ENCODE measurements at places on chromosomes 4 and X. TPM values are rescaled to one million over a fixed set of nuclear protein-coding genes. Genes with fewer than 3 reads are reported as not detected.

ASMT gene
- 1.0 TPM for polyA plus RNA-seq

HTN3 gene
- polyA plus RNA-seq = not detected

ARHGAP36 gene
- polyA plus RNA-seq = not detected

ITIH6 gene
- not detected for polyA plus RNA-seq

DDX3X gene
- 256 TPM for polyA plus RNA-seq

WNK3 gene
- polyA plus RNA-seq = 0.13 TPM

TRPC5OS gene
- not detected for polyA plus RNA-seq

NFXL1 gene
- 8.8 TPM for polyA plus RNA-seq

GRCh38 chr4:186236126-186236525 is 8.8 kb downstream of the KLKB1 start:
- DNase-seq = no peak
- H3K4me3 ChIP-seq = no peak overlapping the region
- H3K4me1 ChIP-seq = no peaks in the 10 kb centered on the region
- H3K27ac ChIP-seq = no peak overlapping the region
- no peaks in the 10 kb centered on the region for H3K36me3 ChIP-seq
- no peaks in the 10 kb centered on the region for H3K27me3 ChIP-seq

DNA sequence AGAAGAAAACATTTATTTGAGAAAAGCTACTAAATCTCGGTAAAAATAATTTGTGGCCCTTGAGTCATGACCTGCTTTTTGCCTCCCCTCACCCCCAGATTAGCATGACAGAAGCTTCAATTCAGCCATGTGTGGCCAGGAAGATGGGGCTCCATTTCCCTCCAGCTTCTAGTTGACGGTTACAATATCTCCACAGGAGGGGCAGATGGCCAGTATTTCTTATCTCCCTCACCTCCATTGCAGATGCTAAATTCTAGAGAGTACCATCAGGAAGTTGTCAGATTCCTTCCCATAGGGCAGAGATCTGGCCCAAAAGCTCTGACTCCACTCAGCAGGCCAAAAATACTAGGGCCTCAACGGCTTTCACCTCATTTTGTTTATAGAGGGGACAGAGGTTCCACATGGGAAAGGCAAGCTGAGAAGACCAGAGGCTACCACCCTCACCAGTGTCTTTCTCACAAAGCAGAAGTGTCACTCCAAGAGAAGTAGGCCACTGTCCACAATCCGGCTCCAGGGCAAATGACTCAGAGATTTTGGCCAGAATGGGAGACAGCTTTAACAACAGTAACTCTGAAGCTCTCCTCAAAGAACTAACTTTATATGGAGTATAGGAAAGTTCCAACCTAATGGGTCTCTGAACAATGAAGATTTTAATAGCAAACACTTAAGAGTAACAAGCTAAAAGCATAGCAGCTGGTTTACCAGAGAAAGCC is 108.3 kb downstream of the TBC1D19 start:
- no peaks in the 10 kb centered on the region for H3K4me1 ChIP-seq
- no peak overlapping the region for H3K27ac ChIP-seq
- no peaks in the 10 kb centered on the region for H3K27me3 ChIP-seq
- no peaks in the 10 kb centered on the region for H3K36me3 ChIP-seq

DNA sequence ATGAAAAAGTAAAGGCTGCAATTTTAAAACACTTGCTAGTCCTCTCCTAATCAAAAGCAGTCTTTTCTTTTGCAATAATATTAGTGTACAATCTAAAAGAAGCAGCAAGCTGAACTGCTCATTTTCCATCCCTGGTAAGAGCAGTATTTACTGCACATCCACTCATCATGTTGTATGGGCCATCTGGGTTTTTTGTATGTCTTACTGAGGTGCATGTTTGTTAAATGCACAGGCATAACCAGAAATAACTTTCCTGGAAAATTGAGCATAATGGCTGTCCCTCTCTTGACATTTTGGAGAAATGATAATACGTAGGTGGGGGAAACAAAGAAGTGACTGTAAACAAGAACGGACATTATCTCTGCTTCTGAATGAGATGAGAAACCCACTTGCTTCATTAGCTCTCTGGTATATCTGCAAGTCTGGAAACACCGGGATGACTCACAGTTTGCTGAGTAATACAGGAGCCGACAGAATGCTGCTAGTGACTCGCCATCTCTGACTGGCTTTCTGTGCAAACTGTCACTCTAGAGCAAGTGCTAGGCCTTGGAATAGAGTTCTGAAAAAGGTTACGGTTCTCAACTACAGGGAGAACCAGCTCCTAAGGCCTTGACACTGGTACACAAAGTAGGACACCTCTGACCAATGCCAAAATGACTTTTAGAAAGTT is 85.7 kb upstream of the MTM1 start:
- H3K27me3 ChIP-seq = no peaks in the 10 kb centered on the region
- H3K27ac ChIP-seq = no peak overlapping the region
- H3K36me3 ChIP-seq = no peaks in the 10 kb centered on the region
- peaks cover 43% of the 10 kb centered on the region for H3K4me1 ChIP-seq
- H3K4me3 ChIP-seq = no peak overlapping the region
- no peak for DNase-seq

DNA sequence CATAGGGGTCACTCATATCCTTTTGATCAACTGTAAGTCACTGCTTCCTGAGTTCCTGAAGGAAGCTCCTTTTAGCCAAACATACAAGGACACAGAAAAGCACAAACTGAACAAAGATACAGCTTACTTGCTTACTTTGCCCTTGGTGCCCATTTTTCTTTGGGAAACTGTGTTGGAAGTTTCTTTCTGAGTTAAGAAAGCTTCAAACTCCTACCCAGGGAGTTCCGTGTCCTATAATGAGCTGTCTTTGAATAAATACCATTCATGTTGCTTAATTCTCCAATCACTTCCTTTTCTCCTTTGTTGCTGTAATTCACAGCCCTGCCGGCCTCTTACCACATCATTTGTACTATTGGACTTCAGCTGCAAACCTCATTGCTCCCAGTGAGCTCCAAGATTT is at the start of gene ADH4:
Gene ADH4 (minus strand): TSS at position 228 of the 400 bp plus-strand sequence. CDS start 75 bp downstream, at position 153.
- H3K27me3 ChIP-seq = no peaks in the 10 kb centered on the region
- no peak within 1 kb of the TSS for H3K27ac ChIP-seq
- DNase-seq = no peak
- H3K4me3 ChIP-seq = no peak within 1 kb of the TSS

- no peaks in the 10 kb centered on the region for H3K27me3 ChIP-seq
- no peak for DNase-seq
- H3K36me3 ChIP-seq = no peaks in the 10 kb centered on the region
Measured at GRCh38 chr4:87209696-87210095, 10.7 kb downstream of the KLHL8 start.

- H3K27me3 ChIP-seq = no peaks in the 10 kb centered on the region
- no peak overlapping the region for H3K4me3 ChIP-seq
- H3K27ac ChIP-seq = no peak overlapping the region
- no peak for DNase-seq
- no peaks in the 10 kb centered on the region for H3K36me3 ChIP-seq
Measured at GRCh38 chrX:9635803-9636202, 129.8 kb downstream of the GPR143 start.

GRCh38 chr4:33592701-33593100 is 2651.6 kb downstream of the ARAP2 start:
- H3K27me3 ChIP-seq = no peaks in the 10 kb centered on the region
- no peaks in the 10 kb centered on the region for H3K4me1 ChIP-seq
- no peak overlapping the region for H3K4me3 ChIP-seq
- DNase-seq = no peak
- H3K36me3 ChIP-seq = no peaks in the 10 kb centered on the region

GRCh38 chrX:39096599-39096998 is 295.3 kb downstream of the MID1IP1 start:
- no peaks in the 10 kb centered on the region for H3K4me1 ChIP-seq
- no peaks in the 10 kb centered on the region for H3K27me3 ChIP-seq
- DNase-seq = no peak

GRCh38 chrX:109890910-109891502 is 111.9 kb upstream of the TMEM164 start:
- no peaks in the 10 kb centered on the region for H3K27me3 ChIP-seq
- DNase-seq = peak; percentile 37
- H3K4me1 ChIP-seq = no peaks in the 10 kb centered on the region
- H3K36me3 ChIP-seq = no peaks in the 10 kb centered on the region

DNA sequence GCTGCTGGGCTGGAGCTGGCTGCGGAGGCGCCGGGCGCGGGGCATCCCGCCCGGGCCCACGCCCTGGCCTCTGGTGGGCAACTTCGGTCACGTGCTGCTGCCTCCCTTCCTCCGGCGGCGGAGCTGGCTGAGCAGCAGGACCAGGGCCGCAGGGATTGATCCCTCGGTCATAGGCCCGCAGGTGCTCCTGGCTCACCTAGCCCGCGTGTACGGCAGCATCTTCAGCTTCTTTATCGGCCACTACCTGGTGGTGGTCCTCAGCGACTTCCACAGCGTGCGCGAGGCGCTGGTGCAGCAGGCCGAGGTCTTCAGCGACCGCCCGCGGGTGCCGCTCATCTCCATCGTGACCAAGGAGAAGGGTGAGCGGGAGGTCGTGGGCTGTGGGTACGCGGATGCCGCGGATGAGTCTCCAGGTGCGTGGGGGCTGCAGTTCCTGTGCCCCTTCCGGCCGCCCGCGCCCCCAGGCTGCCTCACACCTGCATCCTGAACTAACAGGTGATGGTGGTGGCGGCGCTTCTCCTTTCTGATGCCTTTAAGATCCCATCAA is 499 bp downstream of the CYP2U1 start:
- peak overlapping the region; percentile 52 for H3K27ac ChIP-seq
- peaks cover 18% of the 10 kb centered on the region for H3K4me1 ChIP-seq
- no peaks in the 10 kb centered on the region for H3K36me3 ChIP-seq
- no peaks in the 10 kb centered on the region for H3K27me3 ChIP-seq
- no peak for DNase-seq

GRCh38 chr4:140937866-140938265 is 181.7 kb upstream of the TBC1D9 start:
- no peaks in the 10 kb centered on the region for H3K27me3 ChIP-seq
- no peak overlapping the region for H3K27ac ChIP-seq
- no peaks in the 10 kb centered on the region for H3K4me1 ChIP-seq
- DNase-seq = no peak
- H3K36me3 ChIP-seq = no peaks in the 10 kb centered on the region

- no peaks in the 10 kb centered on the region for H3K36me3 ChIP-seq
- no peak overlapping the region for H3K4me3 ChIP-seq
- no peak overlapping the region for H3K27ac ChIP-seq
Measured at GRCh38 chr4:124642846-124643245, 69.7 kb downstream of the ANKRD50 start.

DNA sequence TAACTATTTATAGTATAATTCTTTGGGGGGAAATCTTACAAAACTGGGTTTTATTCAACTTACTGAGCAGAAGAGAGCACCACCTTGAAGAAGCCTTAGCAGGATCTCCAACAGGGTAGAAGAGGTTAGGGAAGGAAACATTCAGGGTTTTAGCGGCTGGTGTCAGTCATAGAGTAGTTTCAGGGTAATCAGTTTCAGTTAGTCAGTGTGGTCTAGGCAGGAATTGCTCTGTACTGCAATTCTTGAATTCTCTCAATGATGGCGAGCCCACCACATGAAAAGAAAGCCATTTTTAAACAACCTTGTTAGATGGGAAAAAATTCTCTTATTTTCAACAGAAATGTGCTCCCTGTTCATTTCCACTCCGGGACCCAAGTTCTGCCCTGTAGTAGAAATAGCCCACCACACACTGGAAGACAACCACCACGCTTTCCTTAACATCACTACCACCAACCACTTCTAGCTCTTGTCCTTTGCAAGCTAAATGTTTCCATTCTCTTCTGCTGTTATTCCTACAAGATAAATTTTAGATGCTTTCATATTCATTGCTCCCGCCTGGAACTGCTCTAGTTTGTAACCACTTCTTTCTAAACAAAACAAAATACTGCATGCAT is 25.9 kb downstream of the COL25A1 start:
- no peaks in the 10 kb centered on the region for H3K36me3 ChIP-seq
- no peaks in the 10 kb centered on the region for H3K4me1 ChIP-seq
- no peaks in the 10 kb centered on the region for H3K27me3 ChIP-seq
- H3K27ac ChIP-seq = no peak overlapping the region
- no peak for DNase-seq
- H3K4me3 ChIP-seq = no peak overlapping the region

- no peak overlapping the region for H3K27ac ChIP-seq
- H3K27me3 ChIP-seq = no peaks in the 10 kb centered on the region
- H3K4me3 ChIP-seq = no peak overlapping the region
- DNase-seq = no peak
- no peaks in the 10 kb centered on the region for H3K36me3 ChIP-seq
- H3K4me1 ChIP-seq = no peaks in the 10 kb centered on the region
Measured at GRCh38 chr4:125781651-125782050, 466.9 kb downstream of the FAT4 start.

DNA sequence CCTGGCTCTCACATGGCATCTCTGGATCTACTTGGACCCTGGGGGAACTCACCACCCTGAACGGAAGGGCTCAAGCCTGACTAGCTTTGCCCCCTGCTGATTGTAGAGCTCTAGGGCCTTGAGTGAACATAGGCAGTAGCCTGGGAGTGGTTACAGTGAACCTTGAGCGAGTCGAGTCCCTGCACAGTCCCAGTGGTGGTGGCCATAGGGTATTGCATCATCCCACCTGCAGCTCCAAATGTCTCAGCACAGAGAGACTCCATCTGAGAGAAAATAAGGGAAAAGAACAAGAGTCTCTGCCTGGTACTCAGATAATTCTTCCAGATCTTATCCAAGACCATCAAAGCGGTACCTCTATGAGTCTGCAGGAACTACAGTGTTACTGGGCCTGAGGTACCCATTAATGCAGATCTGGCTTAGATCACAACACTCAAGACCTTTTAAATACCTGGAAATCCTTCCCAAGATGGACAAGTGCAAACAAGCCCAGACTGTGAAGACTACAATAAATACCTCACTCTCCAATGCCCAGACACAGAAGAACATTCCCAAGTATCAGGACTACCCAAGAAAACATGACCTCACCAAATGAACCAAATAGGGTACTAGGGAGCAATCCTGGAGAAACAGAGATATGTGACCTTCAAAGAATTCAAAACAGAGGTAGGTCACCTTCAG is 167.5 kb upstream of the TET2 start:
- no peak overlapping the region for H3K4me3 ChIP-seq
- H3K27me3 ChIP-seq = no peaks in the 10 kb centered on the region
- no peak overlapping the region for H3K27ac ChIP-seq
- DNase-seq = no peak
- H3K36me3 ChIP-seq = no peaks in the 10 kb centered on the region

- no peak overlapping the region for H3K27ac ChIP-seq
- no peak overlapping the region for H3K4me3 ChIP-seq
- no peak for DNase-seq
- H3K4me1 ChIP-seq = no peaks in the 10 kb centered on the region
- H3K36me3 ChIP-seq = no peaks in the 10 kb centered on the region
- H3K27me3 ChIP-seq = no peaks in the 10 kb centered on the region
Measured at GRCh38 chr4:74188912-74189311, 31.0 kb downstream of the MTHFD2L start.
